ENCODE measurements at places on chromosomes 16 and 17. TPM values are rescaled to one million over a fixed set of nuclear protein-coding genes. Genes with fewer than 3 reads are reported as not detected.
A peak's percentile ranks its signal among the peaks of the same experiment; 100 is the strongest.

Gene GP1BA
- not detected for total RNA-seq

Gene PRSS53
- 4.9 TPM for total RNA-seq

Gene KRTAP4-3
- not detected for total RNA-seq

Gene RPTOR
- total RNA-seq = 35.6 TPM

GRCh38 chr16:11257131-11257938 is 1.3 kb upstream of the SOCS1 start:
- DNase-seq = peak; percentile 80

DNA sequence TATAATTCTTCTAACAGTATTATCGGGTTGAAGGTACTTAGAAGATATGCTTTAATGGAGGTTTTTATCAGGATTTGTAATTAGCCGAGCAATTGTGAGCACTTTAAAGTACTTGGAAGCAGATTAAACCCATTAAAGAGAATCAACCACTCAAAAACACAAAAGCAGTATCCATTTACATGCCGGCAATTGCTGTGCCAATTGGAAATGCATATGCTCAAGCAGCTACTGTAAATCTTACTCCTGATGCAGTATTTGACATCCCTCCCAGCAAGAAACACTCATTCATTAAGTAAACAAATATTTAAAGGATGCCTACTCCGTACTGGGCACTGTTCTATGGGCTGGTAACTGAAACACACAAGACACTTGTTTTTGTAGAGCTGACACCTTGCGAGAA is 11.4 kb upstream of the CCL1 start:
- DNase-seq = no peak

GRCh38 chr17:75832164-75832651 is 12.0 kb downstream of the UNC13D start:
- no peak for DNase-seq

DNA sequence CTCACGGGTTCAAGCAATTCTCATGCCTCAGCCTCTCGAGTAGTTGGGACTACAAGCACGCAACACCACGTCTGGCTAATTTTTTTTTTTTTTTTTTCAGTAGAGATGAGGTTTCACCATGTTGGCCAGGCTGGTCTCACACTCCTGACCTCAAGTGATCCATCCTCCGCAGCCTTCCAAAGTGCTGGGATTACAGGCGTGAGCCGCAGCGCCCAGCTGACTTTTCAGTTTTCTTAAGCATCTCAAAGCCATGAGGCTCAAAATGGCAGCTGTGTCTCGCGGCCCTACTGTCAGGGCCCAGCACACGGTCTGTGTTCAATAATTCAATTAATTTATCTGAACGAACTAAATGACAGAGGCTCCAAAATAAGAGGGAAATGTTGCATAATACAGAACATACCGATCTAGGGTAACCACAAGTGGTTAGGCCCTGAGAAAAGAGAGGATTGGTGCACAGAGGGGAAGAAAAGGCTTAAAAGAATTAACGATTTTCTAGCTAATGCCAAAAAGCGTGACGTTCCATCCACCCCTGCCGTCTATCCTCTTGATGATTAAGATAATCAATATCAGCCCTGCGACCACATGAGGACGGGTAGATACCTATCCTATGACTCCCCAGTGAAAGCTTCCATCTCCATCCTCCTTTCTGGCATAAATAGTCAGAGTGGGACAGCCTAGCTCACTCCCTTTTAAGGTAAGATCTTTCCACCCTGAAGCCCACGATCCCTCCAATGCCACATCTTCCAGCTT is 136.9 kb downstream of the SLC39A11 start:
- no peak for DNase-seq

DNA sequence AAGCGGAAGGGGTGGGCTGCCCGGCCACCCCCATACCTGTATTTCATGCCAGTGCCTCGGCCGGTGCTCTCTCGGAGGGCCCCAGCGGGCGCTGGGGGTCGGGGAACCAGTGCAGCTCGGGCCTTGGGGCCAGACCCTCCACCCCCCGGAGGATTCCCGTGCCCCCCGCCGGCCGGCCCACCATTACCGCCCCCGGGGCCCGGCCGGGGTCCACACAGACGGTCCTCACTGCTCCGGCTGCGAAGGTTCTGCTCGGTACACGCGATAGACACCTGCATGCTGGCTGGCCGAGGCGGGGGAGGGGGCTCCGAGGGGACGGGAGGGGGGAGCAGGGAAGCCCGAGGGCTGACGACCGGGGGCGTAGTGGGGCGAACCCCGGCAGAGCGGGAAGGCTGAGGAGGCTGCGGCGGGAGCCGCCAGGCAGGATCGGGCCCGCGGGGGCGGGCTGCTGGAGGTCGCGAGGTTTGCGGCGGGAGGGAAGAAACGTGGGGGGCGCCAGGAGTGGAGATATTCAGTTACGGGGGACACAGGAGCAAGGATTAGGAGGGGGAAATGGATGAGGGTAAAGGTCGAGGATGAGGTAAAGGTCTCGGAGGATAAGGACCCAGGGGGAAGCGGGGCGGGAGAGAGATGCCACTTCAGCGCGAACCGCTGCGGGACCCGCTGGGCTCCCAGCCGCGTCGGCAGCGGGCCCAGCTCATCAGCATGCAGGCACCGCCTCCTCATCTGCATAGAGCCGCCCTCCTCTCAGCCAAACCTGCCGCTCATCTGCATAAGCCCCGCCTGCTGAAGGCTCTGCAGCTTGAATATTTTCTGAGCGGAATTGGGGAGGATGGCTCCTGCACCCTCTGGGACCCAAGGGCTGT is at the start of gene KCNAB3:
KCNAB3 (minus strand) TSS at position 699 of the 866 bp plus-strand sequence; CDS start at position 278, 421 bp downstream.
- peak; percentile 87 for DNase-seq

DNA sequence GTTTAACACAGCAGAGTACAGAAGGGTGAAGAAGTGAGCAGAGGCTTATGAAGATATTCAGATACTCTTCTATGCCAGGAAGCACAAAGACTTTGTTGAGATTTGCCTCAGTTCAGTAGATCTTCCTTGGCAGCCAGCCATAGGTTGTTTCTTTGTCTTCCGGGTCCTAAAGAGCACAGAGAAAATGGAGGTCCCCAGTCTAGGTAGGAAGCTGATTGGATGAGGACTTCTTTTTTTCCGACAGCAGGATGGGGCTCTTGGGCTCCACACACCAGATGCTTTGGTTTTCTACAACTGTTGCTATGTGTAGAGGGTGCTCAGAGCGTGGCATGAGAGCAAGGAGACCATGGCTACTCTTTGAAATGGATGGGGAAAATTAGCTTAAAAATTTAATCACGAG is 8.3 kb upstream of the CDC6 start:
- DNase-seq = no peak

DNA sequence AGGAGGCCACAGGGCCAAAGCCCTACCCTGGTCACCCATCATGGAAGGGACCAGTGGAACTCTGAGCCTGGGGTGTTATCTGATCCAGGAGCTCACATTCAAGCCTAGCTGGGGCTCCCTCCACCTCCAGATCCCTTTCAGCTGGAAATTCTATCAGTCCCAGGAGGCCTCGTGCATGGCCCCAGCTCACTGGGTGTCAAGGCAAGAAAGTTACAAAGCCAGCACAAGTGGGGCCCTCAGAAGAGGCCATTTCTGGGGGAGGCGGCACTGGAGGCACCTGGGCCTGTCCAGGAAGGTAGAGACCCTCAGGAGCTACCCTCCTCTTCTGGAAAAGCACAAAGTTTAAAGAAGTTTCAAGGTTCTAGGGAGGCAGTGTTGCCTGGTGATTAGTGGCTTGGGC is 4.8 kb downstream of the CA7 start:
- DNase-seq = no peak

- DNase-seq = no peak
Measured at GRCh38 chr17:61481421-61481820, 29.2 kb downstream of the TBX4 start.

DNA sequence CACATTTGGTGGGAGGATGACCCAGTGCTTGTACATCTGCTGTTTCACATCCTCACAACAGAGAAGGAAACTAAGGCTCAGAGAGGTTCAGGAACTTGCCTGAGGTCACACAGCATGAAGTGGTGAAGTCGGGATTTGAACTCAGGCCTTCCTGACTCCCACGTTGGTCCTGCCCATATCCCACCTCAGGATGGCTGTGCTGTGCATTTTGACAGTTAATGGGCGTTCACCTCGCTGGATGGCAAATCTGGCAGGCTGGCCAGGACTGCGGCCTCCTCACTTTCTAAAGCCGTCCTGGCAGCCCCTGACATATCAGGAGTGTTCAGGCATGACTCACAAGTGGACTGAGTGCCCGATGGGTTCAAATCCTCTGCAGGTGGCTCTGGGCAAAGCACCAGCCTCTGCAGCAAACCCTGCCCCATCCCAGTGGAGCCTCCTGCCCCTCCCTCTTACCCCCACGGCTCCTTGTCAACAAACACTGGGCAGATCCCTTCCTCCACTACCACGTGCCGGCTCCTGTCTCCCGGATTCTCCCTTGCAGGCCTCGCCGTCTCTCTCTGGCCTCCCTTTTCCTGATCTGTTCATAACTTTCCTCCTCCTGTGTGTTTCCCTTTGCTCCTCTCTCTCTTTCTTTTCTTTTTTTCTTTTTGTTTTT is 29.2 kb downstream of the SOCS3 start:
- no peak for DNase-seq

GRCh38 chr16:67396159-67397035 is 3.1 kb upstream of the TPPP3 start:
- peak; percentile 88 for DNase-seq

DNA sequence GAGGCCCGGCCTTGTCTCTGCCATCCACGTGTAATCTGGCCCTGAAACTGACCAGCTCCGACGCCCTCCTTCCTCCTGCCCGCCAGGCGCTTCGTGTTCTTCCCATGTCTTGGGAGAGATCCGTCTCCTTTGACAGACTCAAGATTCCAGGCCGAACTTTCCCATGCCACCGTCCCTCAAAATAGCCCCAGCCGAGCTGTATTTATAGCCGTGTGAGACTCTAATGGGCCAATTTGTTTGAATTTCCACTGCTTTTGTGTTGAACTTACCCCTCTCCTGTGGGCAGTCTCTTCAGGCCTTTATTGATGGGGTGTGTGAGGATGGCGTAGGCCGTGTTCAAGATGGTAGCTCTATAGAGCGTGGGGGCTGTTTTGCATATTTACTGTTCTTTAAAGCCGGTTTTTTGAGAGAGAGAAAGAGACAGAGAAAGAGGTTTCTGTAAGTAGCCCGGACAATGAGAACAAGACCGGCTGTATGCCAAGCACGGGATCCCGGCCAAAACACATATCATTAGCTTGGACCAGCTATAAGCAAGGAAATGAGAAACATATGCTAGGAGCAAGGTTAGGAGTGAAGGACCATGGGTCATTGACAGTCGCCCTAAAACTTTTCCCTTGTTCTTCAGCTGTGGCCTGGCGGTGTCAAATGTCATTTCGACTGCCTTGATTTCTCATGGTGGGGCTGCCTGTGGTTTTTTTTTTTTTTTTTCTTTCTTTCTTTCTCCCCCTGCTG is 124.5 kb upstream of the ZFHX3 start:
- no peak for DNase-seq

- DNase-seq = no peak
Measured at GRCh38 chr17:43976963-43977837, 23.5 kb upstream of the PYY start.

DNA sequence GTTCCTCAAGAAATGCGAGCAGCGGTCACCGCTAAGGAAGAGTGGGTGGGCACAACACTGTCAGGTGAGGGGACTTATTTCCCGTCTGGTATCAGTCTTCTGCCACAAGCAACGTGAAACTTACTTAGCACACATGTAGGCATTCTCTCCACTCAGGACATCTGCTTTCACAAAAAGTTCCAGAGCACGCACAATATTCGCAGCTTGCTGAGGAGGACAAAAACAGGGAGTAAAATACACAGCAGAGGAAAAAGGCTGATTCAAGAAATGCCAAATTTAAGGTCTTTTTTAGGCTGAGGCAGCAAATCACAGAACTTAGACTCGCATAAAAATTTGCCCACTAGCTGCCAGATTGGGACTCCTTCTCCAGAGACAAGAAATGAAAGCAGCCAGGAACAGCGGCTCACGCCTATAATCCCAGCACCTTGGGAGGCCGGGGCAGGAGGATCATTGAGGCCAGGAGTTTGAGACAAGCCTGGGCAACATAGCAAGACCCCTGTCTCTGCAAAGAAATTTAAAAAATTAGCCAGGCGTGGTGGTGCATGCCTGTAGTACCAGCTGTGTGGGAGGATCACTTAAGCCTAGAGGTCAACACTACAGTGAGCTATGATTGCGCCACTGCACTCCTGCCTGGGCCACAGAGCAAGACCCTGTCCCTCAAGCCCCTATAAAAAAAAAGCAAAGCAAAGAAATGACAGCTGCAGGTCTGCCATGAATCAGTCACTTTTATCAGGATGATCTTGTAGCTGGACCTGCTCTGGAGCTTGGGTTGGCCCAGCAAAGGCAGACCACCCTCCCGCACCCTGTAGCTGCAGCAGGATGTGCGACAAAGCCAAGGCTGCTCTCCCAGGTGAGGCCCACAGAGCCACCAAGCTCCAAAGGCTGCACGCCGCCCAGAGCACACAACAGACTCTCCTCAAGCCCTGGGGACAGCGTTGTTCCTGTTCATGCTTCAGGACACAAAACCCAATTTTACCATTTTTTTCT is 20.5 kb downstream of the USP36 start:
- no peak for DNase-seq

- DNase-seq = no peak
Measured at GRCh38 chr17:70820276-70820675, 650.9 kb downstream of the KCNJ2 start.

- no peak for DNase-seq
Measured at GRCh38 chr17:76791053-76791980, 53.4 kb downstream of the MFSD11 start.

DNA sequence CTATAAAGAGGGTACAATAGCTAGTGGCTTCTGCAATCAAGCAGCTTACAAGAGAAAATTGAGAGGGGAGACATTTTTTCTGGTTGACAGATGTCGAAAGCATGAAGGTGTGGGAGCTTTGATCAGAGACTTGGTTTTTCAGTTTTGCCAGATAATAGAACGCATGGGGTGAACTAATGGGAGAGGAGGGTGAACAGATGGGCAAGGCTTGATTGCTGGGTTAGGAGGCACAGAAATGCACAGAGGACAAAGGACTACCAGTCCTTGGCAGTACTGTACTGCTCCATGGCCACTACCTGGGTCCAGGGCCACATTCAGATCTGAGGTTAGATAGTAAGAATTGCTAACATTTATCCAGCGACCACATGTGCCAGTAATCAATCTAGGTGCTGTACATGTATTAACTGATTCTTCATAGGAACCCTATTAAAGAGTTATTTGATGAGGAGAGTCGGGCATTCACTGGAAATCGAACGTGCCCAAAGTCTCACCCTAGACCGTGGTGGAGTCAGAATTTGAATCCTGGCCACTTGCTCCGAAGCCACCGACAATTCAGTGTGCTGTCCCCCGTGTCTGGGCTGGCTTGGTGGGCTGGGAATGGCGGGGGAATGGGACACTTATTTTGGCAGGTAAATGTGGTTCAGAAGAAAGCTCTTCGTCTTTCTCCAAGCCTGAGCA is 873 bp upstream of the KSR1 start:
- DNase-seq = no peak

All from WTC11 (cell line).